Activated CD8-positive, alpha-beta T cell treated with anti-CD3 and anti-CD28 coated beads, Interleukin-2, amount 10 ng/mL, durations not matched to agents 7 days and 5 days (primary cell): ENCODE measurements at places on chromosomes 3 and 15.

GRCh38 chr3:70737666-70738290 lies 425.3 kb upstream of the MDFIC2 start:
- H3K4me1 ChIP-seq: no peaks in the 10 kb centered on the region
- H3K36me3 ChIP-seq: no peaks in the 10 kb centered on the region
- H3K4me3 ChIP-seq: no peak overlapping the region
- no peak for DNase-seq

- no peak for DNase-seq
- no peaks in the 10 kb centered on the region for H3K4me1 ChIP-seq
- no peaks in the 10 kb centered on the region for H3K27me3 ChIP-seq
Observed at GRCh38 chr15:31465083-31465955, 138.7 kb downstream of the KLF13 start.

- H3K27ac ChIP-seq: no peak overlapping the region
- peak overlapping the region; percentile 77 for H3K4me3 ChIP-seq
- peak; percentile 75 for DNase-seq
- no peaks in the 10 kb centered on the region for H3K36me3 ChIP-seq
Observed at GRCh38 chr15:84079885-84080777, 155.4 kb upstream of the GOLGA6L4 start.

GRCh38 chr3:52069855-52070254 lies 13.5 kb upstream of the DUSP7 start:
- H3K27me3 ChIP-seq: no peaks in the 10 kb centered on the region
- no peak for DNase-seq
- no peak overlapping the region for H3K4me3 ChIP-seq
- H3K4me1 ChIP-seq: peaks cover 11% of the 10 kb centered on the region

DNA sequence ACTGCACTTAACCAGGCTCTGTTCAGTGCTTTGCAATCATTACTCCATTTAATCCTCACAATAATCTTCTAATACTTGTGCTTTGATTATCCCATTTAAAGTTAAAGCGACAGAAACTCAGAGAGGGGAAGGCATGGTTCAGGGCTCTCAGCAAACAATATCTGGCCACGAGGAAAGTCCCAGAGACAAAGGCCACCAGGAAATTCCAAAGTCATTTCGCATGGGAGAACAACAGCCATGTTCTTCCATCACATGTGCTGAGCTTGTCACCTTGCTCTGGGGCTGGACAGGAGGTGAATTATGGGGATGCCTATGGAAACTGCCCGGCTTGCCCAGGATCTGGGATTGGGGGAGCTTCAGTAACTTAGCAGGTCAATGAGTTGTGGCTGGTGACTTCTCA lies 66.2 kb upstream of the HRH1 start:
- no peaks in the 10 kb centered on the region for H3K36me3 ChIP-seq
- H3K4me1 ChIP-seq: no peaks in the 10 kb centered on the region
- no peak overlapping the region for H3K4me3 ChIP-seq
- H3K27me3 ChIP-seq: no peaks in the 10 kb centered on the region
- no peak for DNase-seq

- no peaks in the 10 kb centered on the region for H3K36me3 ChIP-seq
- no peaks in the 10 kb centered on the region for H3K4me1 ChIP-seq
- H3K4me3 ChIP-seq: no peak overlapping the region
- no peak for DNase-seq
- no peak overlapping the region for H3K27ac ChIP-seq
Observed at GRCh38 chr3:151584566-151584965, 123.7 kb upstream of the IGSF10 start.

DNA sequence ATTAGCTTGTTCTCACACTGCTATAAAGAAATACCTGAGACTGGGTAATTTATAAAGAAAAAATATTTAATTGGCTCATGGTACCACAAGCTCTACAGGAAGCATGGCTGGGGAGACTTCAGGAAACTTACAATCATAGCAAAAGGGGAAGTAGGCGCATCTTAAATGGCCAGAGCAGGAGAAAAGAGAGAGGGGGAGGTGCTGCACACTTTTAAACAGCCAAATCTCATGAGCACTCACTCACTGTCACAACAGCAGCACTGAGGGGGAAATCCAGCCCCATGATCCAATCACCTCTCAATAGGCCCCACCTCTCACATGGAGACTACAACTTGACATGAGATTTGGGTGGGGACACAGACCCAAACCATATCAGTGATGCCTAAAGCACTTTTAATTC lies 82.5 kb downstream of the DCLK3 start:
- H3K4me1 ChIP-seq: no peaks in the 10 kb centered on the region
- no peaks in the 10 kb centered on the region for H3K36me3 ChIP-seq
- H3K27ac ChIP-seq: no peak overlapping the region

- H3K27me3 ChIP-seq: peaks cover 8% of the 10 kb centered on the region
- no peaks in the 10 kb centered on the region for H3K36me3 ChIP-seq
- H3K27ac ChIP-seq: no peak overlapping the region
- no peak overlapping the region for H3K4me3 ChIP-seq
- no peak for DNase-seq
Observed at GRCh38 chr15:55060836-55061235, 135.9 kb downstream of the RSL24D1 start.

- no peaks in the 10 kb centered on the region for H3K36me3 ChIP-seq
- DNase-seq: no peak
- H3K4me3 ChIP-seq: no peak overlapping the region
- no peaks in the 10 kb centered on the region for H3K4me1 ChIP-seq
- H3K27ac ChIP-seq: no peak overlapping the region
Observed at GRCh38 chr15:94638183-94638582, 406.8 kb downstream of the MCTP2 start.

DNA sequence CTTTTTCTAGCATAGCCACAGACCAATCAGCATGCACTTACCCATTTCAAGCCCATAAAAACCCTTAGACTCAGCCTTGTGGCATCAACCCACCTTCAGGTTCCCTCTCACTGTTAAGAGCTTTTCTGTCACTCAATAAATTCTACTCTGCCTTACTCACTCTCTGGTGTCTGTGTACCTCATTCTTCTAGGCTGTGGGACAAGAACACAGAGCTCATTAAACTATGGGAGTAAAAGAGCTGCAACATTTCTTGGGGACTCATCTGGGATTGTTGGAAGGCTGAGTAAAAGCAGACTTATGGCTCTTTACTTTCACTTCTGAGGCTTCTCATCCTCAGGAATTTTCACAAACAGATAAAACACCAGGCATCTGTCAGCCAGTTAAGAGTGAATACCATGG lies 879.3 kb downstream of the ROBO2 start:
- no peaks in the 10 kb centered on the region for H3K36me3 ChIP-seq
- no peaks in the 10 kb centered on the region for H3K27me3 ChIP-seq
- H3K4me3 ChIP-seq: no peak overlapping the region
- H3K4me1 ChIP-seq: no peaks in the 10 kb centered on the region
- DNase-seq: no peak

- no peak for DNase-seq
- no peaks in the 10 kb centered on the region for H3K27me3 ChIP-seq
- no peak overlapping the region for H3K4me3 ChIP-seq
- no peak overlapping the region for H3K27ac ChIP-seq
Observed at GRCh38 chr3:181009225-181009624, 19.7 kb upstream of the DNAJC19 start.

DNA sequence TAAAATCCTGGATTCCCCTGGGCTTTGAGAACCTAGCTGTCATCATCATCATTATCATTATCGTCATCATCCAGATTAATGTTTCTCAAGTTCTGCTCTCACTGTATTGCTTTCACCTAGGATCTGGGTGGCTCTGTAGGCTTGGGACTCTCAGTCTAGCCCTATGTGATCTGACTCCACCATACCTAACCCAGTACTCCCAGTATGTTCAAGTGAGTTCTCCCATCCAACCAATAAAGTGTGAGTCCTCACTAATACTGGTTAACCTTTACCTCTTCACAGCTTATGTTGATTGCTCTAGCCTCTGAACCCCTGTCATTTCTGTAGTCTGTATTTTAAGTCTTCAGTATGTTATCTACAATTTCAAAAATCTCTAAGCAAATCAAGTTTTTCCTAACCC lies 102.3 kb downstream of the NECTIN3 start:
- no peak overlapping the region for H3K27ac ChIP-seq
- H3K27me3 ChIP-seq: no peaks in the 10 kb centered on the region
- no peaks in the 10 kb centered on the region for H3K4me1 ChIP-seq
- no peaks in the 10 kb centered on the region for H3K36me3 ChIP-seq
- DNase-seq: no peak

- no peak overlapping the region for H3K4me3 ChIP-seq
- H3K36me3 ChIP-seq: no peaks in the 10 kb centered on the region
- H3K27ac ChIP-seq: no peak overlapping the region
- H3K27me3 ChIP-seq: peaks cover 19% of the 10 kb centered on the region
Observed at GRCh38 chr15:85897207-85897894, 102.6 kb upstream of the KLHL25 start.

DNA sequence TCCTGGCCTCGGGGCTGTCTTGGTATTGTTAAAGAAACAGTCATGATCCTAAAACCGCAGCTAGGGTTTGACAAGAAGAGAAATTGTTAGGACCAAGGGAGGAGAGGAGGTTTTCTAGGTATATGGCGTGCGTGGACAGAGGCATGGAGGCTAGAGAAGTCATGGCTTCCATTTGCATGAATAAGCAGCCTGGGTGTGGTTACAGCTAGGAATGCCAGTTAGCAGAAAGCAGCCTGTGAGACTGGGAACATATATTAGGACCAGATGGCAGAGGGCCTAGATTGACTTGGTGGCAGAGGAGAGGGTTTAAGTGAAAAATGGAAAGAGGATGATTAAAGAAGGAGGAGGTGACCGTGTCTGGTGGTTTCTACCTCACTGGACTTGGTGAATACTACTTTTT lies 573.6 kb upstream of the ARRDC4 start:
- H3K4me3 ChIP-seq: no peak overlapping the region
- no peaks in the 10 kb centered on the region for H3K36me3 ChIP-seq
- no peak for DNase-seq
- no peaks in the 10 kb centered on the region for H3K4me1 ChIP-seq

DNA sequence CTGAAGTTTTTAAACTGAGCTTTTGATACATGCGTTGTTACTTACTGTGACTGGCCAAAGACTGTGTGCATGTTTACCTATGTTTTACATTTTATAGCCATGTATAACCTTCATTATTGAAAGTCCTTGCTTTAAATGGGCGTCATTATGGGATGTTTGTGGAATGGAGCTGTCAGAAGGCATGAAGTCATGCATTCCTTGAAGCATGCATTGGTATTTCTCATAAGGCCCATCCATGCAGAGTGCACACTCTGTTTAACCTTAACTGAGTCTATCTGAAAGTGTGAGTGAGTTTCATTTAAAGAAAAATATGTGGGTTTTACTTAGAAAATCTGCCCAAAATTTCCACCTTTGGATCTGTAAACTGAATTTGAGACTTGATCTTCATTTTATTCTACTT lies 51.1 kb downstream of the PSMD6 start:
- DNase-seq: no peak
- peak overlapping the region; percentile 58 for H3K27ac ChIP-seq
- peaks cover 83% of the 10 kb centered on the region for H3K4me1 ChIP-seq
- H3K36me3 ChIP-seq: peaks cover 47% of the 10 kb centered on the region

- H3K36me3 ChIP-seq: peaks cover 2% of the 10 kb centered on the region
- no peak for DNase-seq
- peaks cover 11% of the 10 kb centered on the region for H3K4me1 ChIP-seq
- H3K27me3 ChIP-seq: peaks cover 51% of the 10 kb centered on the region
Observed at GRCh38 chr3:127915937-127916493, 983 bp downstream of the KBTBD12 start.

GRCh38 chr3:168688267-168688666 lies 592.5 kb upstream of the GOLIM4 start:
- no peak overlapping the region for H3K27ac ChIP-seq
- H3K4me1 ChIP-seq: no peaks in the 10 kb centered on the region
- H3K27me3 ChIP-seq: no peaks in the 10 kb centered on the region
- no peak overlapping the region for H3K4me3 ChIP-seq
- no peak for DNase-seq
- H3K36me3 ChIP-seq: no peaks in the 10 kb centered on the region

DNA sequence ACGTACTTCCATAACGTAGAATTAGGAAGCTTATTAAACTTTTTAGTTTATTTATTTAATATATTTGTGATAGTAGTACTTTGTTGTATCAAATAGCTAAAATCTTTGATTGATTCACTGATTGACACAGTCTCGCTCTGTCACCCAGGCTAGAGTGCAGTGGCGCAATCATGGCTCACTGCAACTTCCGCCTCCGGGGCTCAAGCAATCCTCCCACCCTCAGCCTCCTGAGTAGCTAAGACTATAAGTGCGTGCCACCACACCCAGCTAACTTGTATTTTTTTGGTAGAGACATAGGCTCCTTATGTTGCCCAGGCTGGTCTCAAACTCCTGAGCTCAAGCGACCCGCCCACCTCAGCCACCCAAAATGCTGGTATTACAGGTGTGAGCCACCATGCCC lies 5.7 kb downstream of the APH1B start:
- DNase-seq: no peak
- H3K36me3 ChIP-seq: peaks cover 11% of the 10 kb centered on the region
- no peak overlapping the region for H3K27ac ChIP-seq

GRCh38 chr15:39213385-39213840 lies 367.5 kb upstream of the THBS1 start:
- H3K4me1 ChIP-seq: no peaks in the 10 kb centered on the region
- no peak overlapping the region for H3K27ac ChIP-seq
- no peak for DNase-seq
- no peak overlapping the region for H3K4me3 ChIP-seq
- peaks cover 7% of the 10 kb centered on the region for H3K27me3 ChIP-seq
- H3K36me3 ChIP-seq: no peaks in the 10 kb centered on the region

- DNase-seq: no peak
- H3K4me1 ChIP-seq: no peaks in the 10 kb centered on the region
- H3K4me3 ChIP-seq: no peak overlapping the region
- H3K36me3 ChIP-seq: no peaks in the 10 kb centered on the region
- H3K27me3 ChIP-seq: no peaks in the 10 kb centered on the region
- no peak overlapping the region for H3K27ac ChIP-seq
Observed at GRCh38 chr3:26247712-26248111, 374.9 kb upstream of the LRRC3B start.

GRCh38 chr3:15102256-15102655 lies 3.3 kb upstream of the RBSN start:
- peaks cover 8% of the 10 kb centered on the region for H3K36me3 ChIP-seq
- H3K27me3 ChIP-seq: peaks cover 5% of the 10 kb centered on the region
- H3K4me1 ChIP-seq: peaks cover 35% of the 10 kb centered on the region
- DNase-seq: no peak
- no peak overlapping the region for H3K4me3 ChIP-seq
- H3K27ac ChIP-seq: no peak overlapping the region
